ENCODE measurements at places on chromosomes 5 and 9. TPM values are rescaled to one million over a fixed set of nuclear protein-coding genes. Genes with fewer than 3 reads are reported as not detected.
A peak's percentile ranks its signal among the peaks of the same experiment; 100 is the strongest.

GRCh38 chr9:7909537-7909936, 110.0 kb upstream of the DMAC1 start:
- DNase-seq: no peak

- DNase-seq: no peak
These were observed 848.8 kb downstream of the MAT2B start for GRCh38 chr5:164354139-164354751.

- DNase-seq: no peak
These were observed 33.4 kb downstream of the GIN1 start for GRCh38 chr5:103086547-103086946.

- DNase-seq: peak; percentile 27
These were observed 150.9 kb downstream of the ISOC1 start for GRCh38 chr5:129245489-129245888.

IRX2 gene
- total RNA-seq: 5.8 TPM

GRCh38 chr5:72556351-72557166, 49.3 kb upstream of the ZNF366 start:
- no peak for DNase-seq

DNA sequence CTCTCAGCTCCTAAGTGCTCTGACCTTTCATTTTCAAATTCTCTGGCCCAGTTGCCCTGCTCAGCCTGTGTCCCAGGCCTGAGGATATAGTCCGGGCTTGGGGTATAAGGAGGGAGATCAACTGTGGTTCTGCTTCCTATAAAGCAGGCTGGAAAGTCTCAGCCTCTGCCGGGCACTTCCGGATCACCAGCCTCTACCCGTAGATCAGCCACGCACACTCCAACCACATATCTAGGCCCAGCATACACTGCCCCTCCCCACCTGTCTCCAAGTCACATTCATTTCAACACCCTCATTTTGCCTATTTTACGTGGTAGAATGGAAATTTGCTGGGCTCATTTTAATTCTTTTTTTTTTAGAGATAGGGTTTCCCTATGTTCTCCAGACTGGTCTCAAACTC, 3.1 kb downstream of the ZER1 start:
- DNase-seq: no peak

BAAT gene
- 0.85 TPM for total RNA-seq

GRCh38 chr5:36982146-36982545, 105.6 kb downstream of the NIPBL start:
- no peak for DNase-seq

SLC45A2 gene
- 618 TPM for total RNA-seq

KCNN2 gene
- total RNA-seq: 15.8 TPM

DNA sequence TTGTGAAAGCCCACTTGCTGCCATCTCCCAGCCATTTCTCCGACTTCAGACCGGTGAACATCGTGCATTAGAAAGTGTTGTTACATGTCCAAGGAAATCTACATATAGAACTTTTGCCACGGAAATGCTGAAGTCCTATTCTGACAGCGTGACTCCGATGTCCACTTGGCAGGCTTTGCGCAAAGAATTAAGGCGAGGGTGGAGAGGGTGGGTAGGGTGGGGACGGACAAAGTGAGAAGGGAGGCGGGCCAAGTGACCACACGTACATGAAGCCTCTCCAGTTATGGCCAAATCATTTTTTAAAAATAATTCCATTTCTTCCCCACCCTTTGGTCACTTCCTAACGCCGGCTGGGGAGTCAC, 460 bp upstream of the ACO1 start:
- no peak for DNase-seq

DNA sequence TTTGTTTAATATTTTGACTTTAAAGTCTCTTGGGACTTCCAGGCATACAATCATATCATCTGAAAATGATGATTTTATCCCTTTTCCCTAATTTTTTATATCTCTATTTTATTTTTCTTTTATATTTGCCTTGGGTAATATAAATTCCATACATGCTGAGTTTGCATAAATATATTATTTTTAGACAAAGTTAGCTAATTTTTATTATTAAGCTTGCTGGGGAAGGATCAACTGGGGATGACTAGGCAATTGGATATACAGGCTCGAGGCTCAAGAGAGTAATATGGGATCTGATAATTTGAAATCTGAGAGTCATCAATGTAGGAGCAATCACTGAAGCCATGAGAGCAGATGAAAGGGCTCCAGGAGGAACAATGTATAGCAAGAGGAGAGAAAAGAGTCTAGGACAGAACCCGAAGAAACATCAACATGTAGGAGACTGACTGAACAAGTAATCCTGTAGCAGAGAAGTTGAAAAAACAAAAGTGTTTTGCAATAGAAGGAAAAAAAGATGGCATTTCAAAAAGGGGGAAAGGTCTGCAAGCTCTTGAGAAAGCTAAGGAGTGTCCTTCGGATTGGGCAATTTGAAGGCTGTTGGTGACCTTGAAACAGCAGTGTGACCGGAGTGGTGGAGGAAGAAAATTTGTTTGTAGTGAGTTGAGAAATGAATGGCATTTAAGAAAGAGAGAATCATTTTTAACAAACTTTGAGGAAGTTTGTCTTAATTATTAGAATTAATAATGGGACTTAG, 17.0 kb upstream of the RHOBTB3 start:
- no peak for DNase-seq

DNA sequence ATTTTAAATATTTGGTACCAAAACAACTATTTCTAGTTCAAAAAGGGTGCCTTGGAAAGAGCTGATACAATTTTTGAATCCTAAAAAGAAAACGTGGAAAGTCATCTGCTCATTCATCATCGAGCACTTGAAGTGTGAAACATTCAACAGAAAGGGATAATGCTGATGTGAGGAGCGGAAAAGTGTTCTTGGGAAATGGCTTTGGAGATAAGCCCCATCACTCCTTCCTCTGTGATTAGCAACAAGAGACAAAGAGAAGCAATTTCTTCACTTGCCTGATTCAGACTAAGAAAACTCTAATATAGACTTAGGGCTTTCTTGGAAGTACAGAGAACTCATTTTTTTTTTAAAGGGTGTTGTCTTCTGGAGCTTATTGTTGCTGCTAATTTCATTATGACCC, 74.9 kb downstream of the C9orf152 start:
- no peak for DNase-seq

CORO2A gene
- total RNA-seq: 1.6 TPM

DNA sequence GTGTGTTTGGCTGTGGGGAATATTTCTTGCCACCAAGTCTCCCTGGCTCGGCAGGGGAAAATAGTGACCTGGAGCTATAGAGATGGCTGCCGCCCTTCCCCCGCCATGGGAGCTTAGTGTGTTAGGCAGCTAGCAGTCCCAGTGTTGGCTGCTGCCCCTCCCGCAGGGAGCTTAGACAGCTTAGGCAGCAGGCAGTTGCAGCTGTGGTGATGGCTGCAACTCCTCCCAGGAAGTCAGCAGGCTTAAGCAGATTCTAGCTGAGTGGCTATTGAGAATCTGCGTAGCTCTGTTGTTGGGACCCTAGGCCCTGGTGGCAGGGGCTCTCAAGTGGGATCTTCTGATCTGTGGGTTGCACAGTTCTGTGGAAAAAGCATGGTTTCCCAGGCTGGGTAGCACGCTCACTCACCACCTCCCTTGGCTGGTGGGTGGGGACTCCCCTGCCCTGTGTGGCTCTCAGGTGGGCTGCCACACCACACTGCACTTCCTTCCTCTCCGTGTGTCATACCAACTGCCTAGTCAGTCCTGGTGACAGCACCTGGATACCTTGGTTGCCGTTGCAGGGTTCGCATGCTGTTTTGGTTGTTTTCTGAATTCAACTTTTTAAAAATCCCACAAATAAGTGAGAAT, 9.3 kb downstream of the OR1N2 start:
- DNase-seq: no peak

DNA sequence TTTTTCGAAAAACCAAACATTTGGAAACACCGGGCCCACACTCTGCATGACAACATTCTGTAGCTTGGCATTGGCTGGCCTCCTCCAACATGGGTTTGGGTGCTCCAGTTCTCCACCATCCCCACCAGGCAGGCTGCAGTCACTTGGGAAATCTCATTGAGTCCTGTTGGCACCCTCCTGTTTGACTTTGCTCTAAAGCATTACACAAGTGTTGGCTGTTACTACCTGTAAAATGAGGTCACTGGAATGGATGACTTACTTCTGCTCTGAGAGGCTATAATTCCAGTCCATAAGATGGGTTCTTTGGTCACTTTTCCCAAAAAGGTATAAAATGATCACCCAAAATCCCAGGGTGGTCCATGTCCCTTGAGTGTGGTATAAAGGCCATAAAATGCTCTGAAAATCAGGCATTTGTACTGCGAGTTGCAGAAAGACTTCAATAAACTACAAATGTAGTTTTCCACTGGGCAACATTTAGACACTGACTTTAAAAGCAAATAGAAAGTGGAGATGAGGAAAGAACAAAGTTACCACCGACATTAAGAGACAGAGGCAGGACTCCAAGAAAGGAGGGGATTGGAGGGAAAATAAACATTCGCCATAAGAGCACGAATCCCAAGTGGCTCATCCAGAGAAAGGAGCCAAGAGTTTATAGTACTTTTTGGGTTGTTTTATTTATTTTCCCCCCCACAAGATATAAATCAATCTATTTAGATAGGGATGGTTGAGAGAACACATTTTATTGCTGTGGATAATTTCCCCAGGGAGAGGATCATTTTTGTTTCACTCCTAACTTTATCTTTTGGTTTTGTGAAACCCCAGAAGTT, 295.1 kb downstream of the TLE1 start:
- DNase-seq: no peak

GRCh38 chr5:128305341-128305740, 221.8 kb downstream of the SLC12A2 start:
- DNase-seq: no peak

DNA sequence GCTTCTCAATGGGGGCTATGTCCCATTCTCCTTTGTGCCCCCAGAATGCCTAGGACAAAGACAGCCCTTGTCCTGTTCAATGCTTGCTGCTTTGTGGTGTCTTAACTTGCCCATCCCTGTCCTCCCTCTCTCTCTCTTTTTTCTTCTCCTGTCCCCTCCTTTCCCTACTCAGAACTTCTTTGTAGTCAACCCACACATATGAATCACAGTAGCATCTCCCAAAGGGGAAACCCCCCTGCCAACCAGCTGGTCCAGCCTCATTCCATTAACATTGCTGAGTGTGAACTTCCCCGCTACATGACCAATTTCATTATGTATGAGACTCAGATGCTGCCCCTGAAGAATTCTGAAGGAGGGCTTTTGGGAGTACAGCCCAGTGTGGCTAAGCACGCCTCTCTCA, 408.3 kb downstream of the ENC1 start:
- DNase-seq: no peak

GADD45G gene
- not detected for total RNA-seq

DNA sequence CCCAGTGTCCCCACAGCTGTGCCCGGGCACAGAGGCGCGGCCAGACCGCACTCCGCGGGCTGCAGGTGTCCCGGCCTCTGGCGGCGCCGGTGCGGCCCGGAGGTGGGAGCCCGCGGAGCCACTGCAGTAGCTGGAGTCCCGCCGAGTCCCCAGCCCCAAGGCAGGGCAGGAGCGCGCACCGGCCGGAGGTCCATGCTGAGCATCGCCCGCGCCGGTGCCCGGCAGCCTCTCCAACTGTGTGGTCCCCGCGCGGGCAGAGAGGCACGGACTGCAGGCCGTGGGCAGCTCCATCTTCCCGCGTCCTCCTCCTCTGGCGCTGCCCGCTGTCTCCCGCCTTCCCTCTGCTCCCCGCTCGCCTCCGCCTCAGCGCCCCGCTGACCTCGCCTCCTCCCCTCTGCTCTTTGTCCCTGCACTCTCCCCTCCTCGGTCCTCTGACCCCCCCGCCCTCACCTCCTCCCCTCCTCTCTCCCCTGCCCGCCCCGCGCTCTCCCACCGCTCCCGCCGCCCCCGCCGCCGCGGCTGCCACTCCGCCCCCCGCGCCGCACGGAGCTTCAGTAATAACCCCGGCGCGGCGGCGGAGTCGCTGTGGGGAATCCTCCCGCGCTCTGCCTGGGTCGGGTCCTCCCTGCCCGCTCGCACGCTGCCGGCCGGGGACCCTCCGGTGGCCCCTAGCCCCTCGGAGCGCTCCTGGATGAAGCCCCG, at the start of gene ADAMTS16:
Gene ADAMTS16, plus strand, starts transcription at position 554 of the 702 bp plus-strand sequence. Its CDS starts 138 bp downstream, at position 692.
- DNase-seq: no peak

DNA sequence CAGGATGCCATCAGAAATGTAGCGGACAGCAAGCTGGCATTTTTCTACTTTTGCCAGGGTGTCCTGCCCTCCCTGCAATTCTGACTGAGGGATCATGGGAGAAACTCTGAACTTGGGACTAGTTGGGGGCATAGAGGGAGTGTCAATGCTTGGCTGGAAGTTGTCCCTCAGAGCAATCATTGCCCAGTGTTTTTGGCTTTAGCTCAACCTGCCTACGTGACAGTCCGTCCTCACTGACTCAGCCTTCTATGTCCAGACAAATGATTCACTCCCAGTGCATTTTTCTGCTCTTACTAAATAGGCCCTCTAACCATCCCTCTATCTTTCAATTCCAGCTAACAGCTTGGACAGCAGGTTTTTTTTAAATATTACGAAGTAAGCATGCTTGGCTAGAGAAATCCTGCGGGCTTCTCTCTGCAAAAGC, 627.4 kb downstream of the TLR4 start:
- no peak for DNase-seq

DNA sequence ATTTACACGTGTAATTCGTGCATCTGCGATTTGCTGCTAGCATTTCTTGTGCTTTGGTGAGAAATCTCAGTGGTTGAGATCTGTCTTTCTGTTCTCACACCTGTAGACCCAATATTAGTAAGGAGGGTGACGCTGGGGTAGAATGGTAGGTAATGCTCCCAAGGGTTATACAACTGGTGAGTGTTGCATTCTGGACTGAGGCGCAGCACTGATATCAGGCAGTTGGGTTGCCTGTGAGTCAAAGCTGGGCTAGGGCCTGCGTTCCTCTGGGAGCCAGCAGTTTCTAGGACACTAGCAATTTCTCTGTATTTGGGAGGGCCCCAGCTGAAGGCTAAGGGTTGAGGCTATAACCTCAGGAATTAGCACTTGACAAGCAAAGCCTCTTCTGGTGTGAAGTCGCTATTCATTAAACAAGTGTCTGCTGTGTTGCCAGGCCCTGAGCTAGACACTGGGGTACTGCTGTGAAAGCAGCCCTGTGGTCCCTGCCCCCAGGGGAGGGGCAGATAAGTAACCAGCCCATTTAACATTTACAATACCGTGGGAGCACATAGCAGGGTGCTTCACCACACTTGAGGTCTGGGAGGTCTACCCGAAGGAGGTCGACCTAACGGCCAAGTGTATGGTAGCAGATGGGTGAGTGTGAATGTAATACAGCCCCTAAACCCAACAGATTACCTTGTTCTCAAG, 28.7 kb downstream of the LARP1 start:
- DNase-seq: peak; percentile 32

GRCh38 chr9:72871685-72872084, 81.2 kb downstream of the ALDH1A1 start:
- DNase-seq: peak; percentile 60

GRCh38 chr5:751496-751895, 33.0 kb downstream of the ZDHHC11B start:
- no peak for DNase-seq

DNA sequence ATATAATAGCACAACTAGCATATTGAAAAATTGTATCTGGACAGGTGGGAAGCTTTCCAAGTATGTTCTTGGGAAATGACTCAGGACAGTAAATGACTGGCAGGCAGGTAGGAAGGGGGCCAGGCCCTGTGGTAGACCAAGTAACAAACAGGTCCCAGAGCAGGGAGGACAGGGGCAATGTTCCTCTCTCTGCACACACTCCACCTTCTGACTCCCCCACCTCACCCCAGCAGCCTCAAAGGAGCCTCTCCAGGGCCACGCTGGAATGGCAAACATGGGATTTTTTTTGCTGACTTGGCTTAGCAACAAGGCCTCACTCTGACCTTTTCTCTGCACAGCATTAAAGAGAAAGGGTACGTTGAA, 31.1 kb upstream of the IQGAP2 start:
- no peak for DNase-seq

Measured in SK-MEL-5 (cell line).